Astrocyte (in vitro differentiated cells and primary cell): ENCODE measurements at places on chromosomes 7 and 10. TPM values are rescaled to one million over a fixed set of nuclear protein-coding genes. Genes with fewer than 3 reads are reported as not detected.
A peak's percentile ranks its signal among the peaks of the same experiment; 100 is the strongest.

TMEM176A gene
- 0.31 TPM in 1 of 2 replicates, not detected in the other for total RNA-seq

LBX1 gene
- total RNA-seq, result not detected in 2 replicates

AKR1C2 gene
- total RNA-seq, result 0.41 TPM in 1 of 2 replicates, not detected in the other

CYP3A7 gene
- total RNA-seq, result not detected in 2 replicates

IKZF1 gene
- total RNA-seq, result 0.60 and 0.86 TPM in 2 replicates

ST8SIA6 gene
- total RNA-seq, result 0.12 TPM in 1 of 2 replicates, not detected in the other

ITPRID1 gene
- not detected in 2 replicates for total RNA-seq

SLC39A12 gene
- total RNA-seq, result not detected in 2 replicates

DNA sequence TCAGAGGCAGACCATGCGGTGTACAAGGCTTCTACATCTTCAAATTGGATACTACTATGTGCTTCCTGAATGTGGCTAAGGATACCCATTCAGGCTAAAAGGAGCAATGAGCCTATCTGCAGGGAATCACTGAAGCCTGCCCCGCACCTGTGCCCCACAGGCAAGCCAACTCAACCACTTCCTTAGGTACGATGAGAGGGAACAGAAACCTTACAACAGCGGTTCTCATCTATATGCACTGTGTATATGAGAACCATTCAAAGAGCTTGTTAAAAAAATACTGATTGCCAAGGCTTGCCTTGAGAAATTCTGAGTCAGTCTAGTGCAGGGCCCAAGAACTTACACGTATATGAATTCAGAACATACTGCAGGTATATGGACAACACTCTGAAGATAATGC lies 679.6 kb downstream of the PARD3 start:
- H3K36me3 ChIP-seq, result no peaks in the 10 kb centered on the region
- H3K27me3 ChIP-seq, result no peaks in the 10 kb centered on the region
- no peaks in the 10 kb centered on the region for H3K4me1 ChIP-seq
- no peak for DNase-seq
- H3K4me3 ChIP-seq, result no peak overlapping the region

DNA sequence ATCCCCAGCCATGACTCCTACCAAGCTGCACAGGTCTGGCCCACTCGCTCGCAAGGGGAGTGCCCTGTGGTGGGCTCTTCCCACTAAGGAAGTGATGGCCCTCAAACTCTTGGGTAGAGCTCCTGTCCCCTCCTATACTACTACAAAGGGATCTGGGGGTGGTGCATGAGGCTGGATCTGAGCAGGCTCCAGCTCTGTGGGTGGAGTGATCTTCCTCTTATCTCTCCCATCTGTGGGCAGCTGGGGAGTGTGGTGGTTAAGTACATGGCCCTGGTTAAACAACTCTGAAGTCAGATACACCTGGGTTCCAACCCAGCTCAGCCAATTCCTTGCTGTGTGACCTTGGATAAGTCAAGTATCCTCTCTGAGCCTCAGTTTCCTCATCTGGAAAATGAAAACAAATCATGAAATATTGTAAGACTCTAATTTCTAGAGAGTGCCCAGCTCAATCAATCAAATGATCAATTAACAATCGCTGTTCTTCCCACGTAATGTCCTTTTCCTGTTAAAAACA lies 17.4 kb downstream of the DDIT4 start:
- no peaks in the 10 kb centered on the region for H3K36me3 ChIP-seq
- no peaks in the 10 kb centered on the region for H3K27me3 ChIP-seq
- H3K4me1 ChIP-seq, result no peaks in the 10 kb centered on the region
- H3K4me3 ChIP-seq, result no peak overlapping the region
- H3K27ac ChIP-seq, result no peak overlapping the region

- no peak overlapping the region for H3K4me3 ChIP-seq
- peaks cover 35% of the 10 kb centered on the region for H3K4me1 ChIP-seq
- H3K36me3 ChIP-seq, result peaks cover 4% of the 10 kb centered on the region
- H3K27me3 ChIP-seq, result no peaks in the 10 kb centered on the region
- DNase-seq, result no peak
Observed at GRCh38 chr10:119520283-119520682, 22.2 kb downstream of the RGS10 start.

- H3K36me3 ChIP-seq, result no peaks in the 10 kb centered on the region
- H3K27me3 ChIP-seq, result no peaks in the 10 kb centered on the region
Observed at GRCh38 chr10:59991661-59992060, 85.3 kb upstream of the CCDC6 start.

GRCh38 chr7:129212596-129212995 lies 12.2 kb upstream of the AHCYL2 start:
- H3K4me1 ChIP-seq, result no peaks in the 10 kb centered on the region
- no peak overlapping the region for H3K4me3 ChIP-seq
- DNase-seq, result no peak
- H3K27ac ChIP-seq, result no peak overlapping the region
- H3K36me3 ChIP-seq, result no peaks in the 10 kb centered on the region

DNA sequence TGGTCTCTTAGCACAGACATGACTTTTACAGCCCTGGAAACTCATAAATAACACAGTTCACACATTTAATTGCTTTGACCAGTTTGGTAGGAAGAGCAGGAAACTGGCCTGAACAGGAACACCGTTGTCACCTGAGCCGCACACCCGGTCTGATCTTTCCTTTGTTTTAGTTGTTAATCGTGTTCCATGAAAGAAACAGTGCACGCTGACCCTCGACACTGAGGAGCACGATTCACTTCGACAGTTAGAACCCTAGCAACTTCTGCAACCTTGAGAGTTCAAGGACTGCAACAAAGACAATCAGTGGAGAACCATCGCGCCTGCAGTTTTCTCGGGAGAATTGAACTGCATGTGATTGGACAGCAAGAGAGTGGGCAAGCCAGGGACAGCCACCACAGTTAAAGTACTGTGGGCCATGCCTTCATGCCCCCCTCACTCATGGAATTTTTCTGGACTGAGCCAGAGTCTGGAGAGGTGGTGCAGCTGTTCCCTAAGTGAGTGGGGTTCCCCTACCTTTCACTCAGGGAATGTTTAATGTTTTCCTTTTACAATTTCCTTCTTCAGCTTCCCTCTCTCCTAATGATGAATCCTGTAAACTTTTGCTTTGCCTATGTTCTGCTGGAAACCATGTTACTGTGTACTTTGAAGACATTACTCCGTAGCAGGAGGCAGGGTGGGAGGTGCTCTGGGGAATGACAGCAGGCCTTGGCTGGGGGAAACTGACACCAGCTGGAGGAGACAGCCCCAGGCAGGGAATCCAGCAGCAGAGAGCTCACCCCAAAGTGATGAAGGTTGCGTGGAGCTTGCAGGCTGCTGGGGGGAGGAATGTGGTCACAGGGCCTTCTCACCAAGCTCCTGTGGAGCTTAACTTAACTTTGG lies 198.7 kb downstream of the ZNF438 start:
- H3K36me3 ChIP-seq, result no peaks in the 10 kb centered on the region
- H3K4me3 ChIP-seq, result no peak overlapping the region
- peaks cover 11% of the 10 kb centered on the region for H3K4me1 ChIP-seq
- no peaks in the 10 kb centered on the region for H3K27me3 ChIP-seq

DNA sequence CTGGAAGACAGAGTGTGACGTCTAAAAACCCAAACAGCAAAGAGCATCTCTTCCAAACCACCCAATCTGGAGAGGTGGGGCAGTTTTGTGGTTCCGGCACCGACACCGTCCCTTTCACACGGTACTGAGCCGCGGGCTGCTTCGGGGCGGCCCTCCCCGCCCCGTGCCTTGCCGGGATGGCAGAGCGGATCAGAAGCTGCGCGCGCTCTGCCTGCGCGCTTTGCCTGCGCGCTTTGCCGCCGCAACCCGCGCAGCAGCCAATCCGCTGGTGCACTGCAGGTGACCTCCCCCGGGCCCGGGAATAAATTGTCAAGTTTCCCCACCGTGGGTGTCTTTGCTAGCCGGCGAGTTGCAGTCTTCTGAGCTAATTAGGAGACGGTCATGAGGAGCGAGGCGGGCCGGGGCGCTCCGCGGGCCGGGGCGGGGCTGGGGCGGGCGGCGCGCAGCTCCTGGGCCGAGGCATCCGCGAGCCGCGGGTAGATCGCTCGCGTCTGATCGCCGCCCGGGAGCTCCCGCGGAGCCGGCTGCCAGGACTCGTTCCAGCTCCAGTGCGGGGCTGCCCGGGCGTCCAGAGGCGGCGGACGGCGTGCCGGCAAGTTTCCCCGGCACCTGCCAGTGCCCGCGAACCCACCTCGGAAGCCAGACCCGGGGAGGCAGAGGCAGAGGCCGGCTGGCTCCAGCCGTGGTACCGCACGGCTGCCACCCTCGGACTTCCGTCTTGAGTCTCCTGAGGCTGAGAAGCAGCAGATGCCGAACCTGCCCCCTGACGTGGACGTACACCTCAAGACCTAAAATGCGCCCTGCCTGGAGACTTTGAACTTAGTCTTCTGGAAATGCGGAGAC lies 536.0 kb upstream of the GALNT17 start:
- peaks cover 5% of the 10 kb centered on the region for H3K4me1 ChIP-seq
- H3K4me3 ChIP-seq, result peak overlapping the region; percentile 58
- DNase-seq, result no peak
- H3K27ac ChIP-seq, result no peak overlapping the region
- H3K36me3 ChIP-seq, result no peaks in the 10 kb centered on the region

- H3K4me1 ChIP-seq, result no peaks in the 10 kb centered on the region
- H3K36me3 ChIP-seq, result no peaks in the 10 kb centered on the region
- no peak overlapping the region for H3K4me3 ChIP-seq
Observed at GRCh38 chr7:106893591-106893990, 28.5 kb downstream of the PIK3CG start.

DNA sequence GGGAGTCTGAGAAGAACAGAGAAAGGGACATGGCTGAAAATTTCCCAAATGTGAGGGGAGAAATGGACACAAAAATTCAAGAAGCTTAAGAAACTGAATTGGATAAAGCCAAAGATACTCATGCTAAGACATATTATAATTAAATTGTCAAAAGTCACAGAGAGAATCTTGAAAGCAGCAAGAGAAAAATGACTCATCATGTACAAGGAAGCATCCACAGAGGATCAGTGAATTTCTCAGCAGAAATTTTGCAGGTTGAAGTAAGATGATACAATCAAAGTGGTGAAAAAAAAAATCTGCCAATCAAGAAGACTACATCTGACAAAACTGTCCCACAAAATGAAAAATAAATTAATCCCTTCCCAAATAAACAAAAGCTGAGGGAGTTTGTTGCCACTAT lies 56.8 kb downstream of the MPP7 start:
- H3K4me3 ChIP-seq, result no peak overlapping the region
- no peaks in the 10 kb centered on the region for H3K27me3 ChIP-seq
- no peaks in the 10 kb centered on the region for H3K36me3 ChIP-seq
- no peak overlapping the region for H3K27ac ChIP-seq

DNA sequence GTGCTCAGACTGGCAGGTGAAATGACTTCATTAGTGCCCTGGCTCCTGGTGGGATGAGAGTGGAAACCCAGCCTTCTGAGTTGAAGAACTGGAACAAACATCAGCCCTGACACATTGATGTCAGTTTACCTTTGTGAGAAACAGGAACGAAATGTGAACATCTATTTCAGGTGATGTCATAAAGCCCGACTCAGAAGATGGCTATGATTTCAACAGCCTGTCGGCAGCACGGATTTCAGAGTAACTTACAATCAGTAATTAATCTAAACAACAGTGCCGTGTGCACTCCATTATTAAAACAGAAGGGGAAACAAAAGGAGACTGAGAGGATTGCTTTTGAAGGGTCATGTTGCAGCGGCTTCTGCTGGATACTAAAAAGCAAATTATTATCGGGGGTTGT lies 243.2 kb downstream of the FRMD4A start:
- H3K36me3 ChIP-seq, result no peaks in the 10 kb centered on the region
- peaks cover 14% of the 10 kb centered on the region for H3K27me3 ChIP-seq
- no peak overlapping the region for H3K4me3 ChIP-seq
- no peak overlapping the region for H3K27ac ChIP-seq

- no peaks in the 10 kb centered on the region for H3K27me3 ChIP-seq
- no peak overlapping the region for H3K4me3 ChIP-seq
Observed at GRCh38 chr10:70306181-70306705, 22.4 kb upstream of the NPFFR1 start.

- H3K4me1 ChIP-seq, result no peaks in the 10 kb centered on the region
- no peaks in the 10 kb centered on the region for H3K36me3 ChIP-seq
- no peak overlapping the region for H3K27ac ChIP-seq
- H3K4me3 ChIP-seq, result no peak overlapping the region
- DNase-seq, result no peak
- no peaks in the 10 kb centered on the region for H3K27me3 ChIP-seq
Observed at GRCh38 chr10:121216721-121217181, 365.6 kb downstream of the WDR11 start.

DNA sequence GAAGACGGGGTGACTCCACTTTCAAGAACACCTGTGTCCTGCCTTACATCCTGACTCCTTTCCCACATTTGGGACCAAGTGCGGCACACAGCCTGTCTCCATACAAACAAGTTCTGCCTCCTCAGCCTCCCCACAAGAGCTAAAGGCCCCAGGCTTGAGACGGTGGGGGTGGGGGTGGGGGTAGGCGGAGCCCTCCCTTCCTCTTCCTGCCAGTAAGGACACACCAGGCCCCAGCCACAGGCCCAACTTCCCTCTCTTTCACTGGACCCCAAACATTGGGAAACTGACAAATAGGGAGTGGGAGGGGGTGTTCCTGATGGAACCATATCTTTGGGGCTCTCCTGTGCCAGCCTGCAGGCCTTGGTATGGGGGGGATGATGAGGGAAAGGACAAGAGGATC lies 4.6 kb downstream of the CDK5 start:
- H3K4me1 ChIP-seq, result peaks cover 11% of the 10 kb centered on the region
- no peak for DNase-seq
- no peak overlapping the region for H3K4me3 ChIP-seq
- no peaks in the 10 kb centered on the region for H3K36me3 ChIP-seq

GRCh38 chr10:100934084-100934659 lies 21.4 kb downstream of the SLF2 start:
- no peaks in the 10 kb centered on the region for H3K4me1 ChIP-seq
- no peak overlapping the region for H3K27ac ChIP-seq
- H3K36me3 ChIP-seq, result peaks cover 62% of the 10 kb centered on the region
- H3K27me3 ChIP-seq, result no peaks in the 10 kb centered on the region

- H3K4me1 ChIP-seq, result peaks cover 30% of the 10 kb centered on the region
- DNase-seq, result peak; percentile 43
- H3K27me3 ChIP-seq, result no peaks in the 10 kb centered on the region
- H3K36me3 ChIP-seq, result no peaks in the 10 kb centered on the region
Observed at GRCh38 chr10:77417806-77418640, 219.6 kb downstream of the KCNMA1 start.

GRCh38 chr10:48907730-48908129 lies 31.9 kb downstream of the LRRC18 start:
- no peak for DNase-seq

DNA sequence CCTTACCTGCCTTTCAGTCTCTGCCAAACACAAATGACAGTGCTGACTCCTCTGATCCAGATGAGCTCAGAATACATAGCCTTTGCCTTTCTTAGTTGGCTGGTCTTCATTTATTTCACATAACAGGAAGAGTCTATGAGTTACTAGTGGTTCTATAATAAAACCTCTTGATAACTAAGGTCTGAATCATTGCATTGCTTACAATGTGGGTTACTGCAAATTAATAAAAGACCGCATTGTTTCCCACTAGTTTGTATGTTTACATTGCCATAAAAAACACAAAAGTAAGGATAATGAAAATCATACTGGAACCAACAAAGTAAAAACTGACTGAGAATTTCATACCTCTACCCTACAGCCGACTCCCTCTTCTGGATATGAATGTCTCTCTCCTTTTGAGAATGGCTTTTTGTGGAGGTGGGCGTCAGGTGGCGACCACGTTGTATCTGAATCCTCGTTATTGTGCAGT lies 62.0 kb upstream of the AKR1E2 start:
- no peaks in the 10 kb centered on the region for H3K27me3 ChIP-seq
- peak overlapping the region; percentile 84 for H3K27ac ChIP-seq
- DNase-seq, result peak; percentile 88
- H3K36me3 ChIP-seq, result no peaks in the 10 kb centered on the region

- no peaks in the 10 kb centered on the region for H3K27me3 ChIP-seq
- no peak for DNase-seq
- H3K4me1 ChIP-seq, result peaks cover 18% of the 10 kb centered on the region
Observed at GRCh38 chr7:2478800-2479199, 2.6 kb upstream of the GRIFIN start.

GRCh38 chr7:132767378-132767777 lies 191.1 kb upstream of the PLXNA4 start:
- peaks cover 3% of the 10 kb centered on the region for H3K27me3 ChIP-seq
- no peak overlapping the region for H3K27ac ChIP-seq
- no peaks in the 10 kb centered on the region for H3K4me1 ChIP-seq
- no peaks in the 10 kb centered on the region for H3K36me3 ChIP-seq
